ENCODE measurements at places on chromosomes 7 and 10.

DNA sequence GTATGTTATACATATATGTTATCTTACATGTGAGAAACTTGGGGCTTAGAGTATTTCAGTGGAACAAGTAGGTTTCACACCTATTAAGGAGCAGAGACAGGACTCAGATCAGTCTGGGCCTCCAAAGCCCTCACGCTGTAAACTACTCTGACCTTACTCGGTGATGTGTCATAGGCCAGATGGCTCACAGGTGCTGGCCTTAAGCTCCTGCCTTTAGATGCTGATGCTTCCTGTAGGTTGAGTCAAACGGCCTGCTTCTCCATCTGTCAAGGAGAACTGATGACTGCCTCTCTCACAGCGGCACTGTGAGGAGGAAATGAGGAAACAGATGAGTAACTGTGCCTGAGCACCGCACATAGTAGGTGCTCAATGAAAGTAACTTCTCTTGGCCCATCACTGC, 312.6 kb upstream of the COBL start:
- DNase-seq = no peak

DNA sequence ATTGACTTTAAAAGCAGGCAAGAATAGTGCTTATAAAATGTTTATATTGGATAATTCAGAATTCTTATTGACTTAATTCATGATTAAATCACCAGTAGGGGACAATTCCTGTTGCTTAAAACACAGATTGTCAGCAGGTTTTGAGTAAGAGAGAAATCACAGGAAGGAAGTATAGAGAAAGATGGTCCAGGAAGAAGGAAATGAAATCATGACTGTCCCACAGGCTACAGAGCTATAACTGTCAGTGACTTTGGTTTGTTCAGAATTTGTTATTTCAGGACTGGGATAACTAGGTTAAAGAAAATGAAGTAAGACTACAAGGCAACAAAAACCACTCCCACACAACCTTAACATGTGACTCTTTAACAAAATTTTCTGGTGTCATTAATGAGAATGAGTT, 6.8 kb downstream of the GNGT1 start:
- DNase-seq = no peak

- no peak for DNase-seq
These were observed 30.2 kb upstream of the NME8 start for GRCh38 chr7:37817996-37818720.

- no peak for DNase-seq
These were observed 19.7 kb upstream of the TNKS2 start for GRCh38 chr10:91778485-91778884.

- no peak for DNase-seq
These were observed 10.7 kb downstream of the BRAT1 start for GRCh38 chr7:2544541-2545188.

All from thyroid gland (tissue), 4 donors.